Suppressor macrophage (primary cell): ENCODE measurements at places on chromosomes 3 and 15.

- DNase-seq: peak; percentile 54
Observed at GRCh38 chr15:84834969-84835368, 17.8 kb downstream of the ALPK3 start.

DNA sequence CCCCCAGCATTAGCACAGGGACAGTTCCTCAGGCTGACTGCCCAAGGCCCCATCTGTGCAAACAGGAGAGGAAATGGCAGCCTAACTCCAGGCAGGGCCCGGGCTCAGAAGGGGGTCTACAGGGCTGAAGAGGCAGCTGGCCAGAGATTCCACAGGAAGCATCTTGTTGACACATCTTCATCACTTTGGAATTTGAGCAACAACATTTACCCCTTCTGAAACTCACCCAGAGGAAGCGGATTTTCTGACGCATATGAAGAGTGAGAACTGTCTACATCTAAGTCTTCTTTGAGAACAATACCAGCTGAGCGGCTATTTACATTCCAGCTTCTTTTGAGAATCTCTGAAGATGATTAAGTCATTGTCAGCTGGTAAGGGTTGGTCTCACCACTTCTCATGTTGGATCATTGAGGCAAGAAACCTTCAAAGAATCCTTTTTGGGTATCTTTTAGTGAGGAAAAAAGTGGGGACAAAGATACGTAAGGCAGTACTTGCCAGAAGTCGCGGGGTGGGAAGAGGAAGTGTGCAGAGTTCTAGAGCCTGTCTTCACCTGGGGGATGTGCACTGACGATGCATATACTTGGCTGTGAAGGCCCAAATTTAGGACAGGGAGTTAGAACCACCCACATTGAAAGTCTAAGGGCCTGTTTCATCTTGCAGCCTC lies 25.4 kb upstream of the SRP14 start:
- peak; percentile 68 for DNase-seq

- no peak for DNase-seq
Observed at GRCh38 chr3:146249921-146250320, 984 bp downstream of the PLSCR4 start.

- DNase-seq: peak; percentile 74
Observed at GRCh38 chr15:31489801-31490646, 163.4 kb downstream of the KLF13 start.

DNA sequence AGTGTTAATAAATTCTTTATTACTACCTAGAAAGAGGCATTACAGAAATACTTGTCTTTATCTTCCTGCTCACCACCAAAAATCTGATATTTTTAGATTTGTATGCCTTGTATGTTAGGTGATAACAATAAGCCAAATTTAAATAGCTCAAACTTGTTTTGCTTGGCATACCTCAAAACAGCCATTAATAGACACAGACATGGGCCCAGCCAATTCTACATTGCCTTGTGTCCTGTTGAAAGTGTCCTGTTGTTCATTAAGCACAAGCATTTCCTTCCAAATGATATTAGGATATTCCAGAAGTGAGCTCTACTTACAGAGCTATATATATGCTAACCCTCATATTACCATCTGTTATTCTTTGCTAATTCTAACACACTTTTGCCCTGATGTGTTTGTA lies 438.6 kb upstream of the ZNF385D start:
- DNase-seq: no peak

DNA sequence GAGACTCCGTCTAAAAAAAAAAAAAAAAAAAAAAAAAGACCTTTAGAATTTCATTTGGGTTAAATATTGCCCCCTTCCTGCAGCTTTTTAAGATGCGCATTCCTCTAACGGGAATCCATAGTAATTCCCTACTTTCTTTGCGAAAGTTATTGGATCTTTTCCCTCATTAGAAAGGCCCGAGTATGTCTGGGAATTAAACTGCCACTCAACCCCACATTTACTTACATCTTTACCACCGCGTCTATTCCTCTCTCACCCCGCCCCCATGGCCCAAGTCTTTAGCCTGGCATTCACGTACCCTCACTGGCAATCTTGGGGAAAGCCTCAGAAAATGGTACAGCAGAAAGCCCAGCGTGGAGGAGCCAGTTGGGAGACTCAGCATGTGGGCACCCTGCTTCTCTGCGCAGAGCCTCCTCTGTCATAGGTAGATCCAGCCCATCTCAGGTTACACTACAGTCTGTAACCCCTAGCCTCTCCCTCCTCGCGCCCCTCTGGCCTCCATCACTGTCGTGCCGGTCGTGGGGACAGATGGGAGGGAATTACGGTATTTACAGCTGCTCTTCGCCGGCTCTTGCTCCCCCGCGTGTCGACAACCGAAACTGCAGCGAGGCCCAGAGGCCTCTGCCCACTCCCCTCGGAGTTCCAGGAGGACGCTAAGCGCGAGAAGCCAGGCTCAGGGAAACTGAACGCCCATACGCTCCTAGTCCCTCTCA lies 6.4 kb upstream of the ANKDD1A start:
- peak; percentile 92 for DNase-seq

DNA sequence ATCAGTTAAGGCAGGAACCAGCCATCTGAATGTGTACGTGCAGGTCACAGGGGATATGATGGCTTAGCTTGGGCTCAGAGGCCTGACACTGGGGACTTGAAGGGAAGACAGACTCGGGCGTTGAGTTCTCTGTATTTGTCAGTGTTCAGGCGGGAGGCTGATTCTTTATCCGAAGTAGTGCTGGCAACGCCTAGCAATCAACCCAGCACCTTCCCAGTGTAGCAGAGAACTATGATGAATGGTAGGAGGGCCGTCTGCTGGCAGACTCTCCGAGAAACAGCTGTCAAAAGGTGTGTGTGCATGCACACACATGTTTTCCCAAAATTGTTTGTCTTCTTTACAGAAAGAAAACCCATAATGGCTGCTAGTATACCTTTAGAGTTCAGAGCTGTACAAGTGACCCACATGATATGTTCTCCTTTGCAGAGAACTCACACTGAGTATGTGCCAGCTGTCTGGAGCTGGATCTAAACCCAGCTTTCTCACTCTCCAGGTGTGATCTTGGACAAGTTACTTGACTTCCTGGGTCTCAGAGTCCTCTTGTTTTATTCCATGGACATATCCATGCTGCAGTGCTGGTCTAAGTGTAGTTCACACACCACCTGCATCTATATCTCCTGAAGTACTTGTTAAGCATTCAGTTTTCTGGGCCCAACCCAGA lies 74.5 kb upstream of the LARS2 start:
- no peak for DNase-seq

- no peak for DNase-seq
Observed at GRCh38 chr15:83930392-83931212, 276.7 kb downstream of the ADAMTSL3 start.

DNA sequence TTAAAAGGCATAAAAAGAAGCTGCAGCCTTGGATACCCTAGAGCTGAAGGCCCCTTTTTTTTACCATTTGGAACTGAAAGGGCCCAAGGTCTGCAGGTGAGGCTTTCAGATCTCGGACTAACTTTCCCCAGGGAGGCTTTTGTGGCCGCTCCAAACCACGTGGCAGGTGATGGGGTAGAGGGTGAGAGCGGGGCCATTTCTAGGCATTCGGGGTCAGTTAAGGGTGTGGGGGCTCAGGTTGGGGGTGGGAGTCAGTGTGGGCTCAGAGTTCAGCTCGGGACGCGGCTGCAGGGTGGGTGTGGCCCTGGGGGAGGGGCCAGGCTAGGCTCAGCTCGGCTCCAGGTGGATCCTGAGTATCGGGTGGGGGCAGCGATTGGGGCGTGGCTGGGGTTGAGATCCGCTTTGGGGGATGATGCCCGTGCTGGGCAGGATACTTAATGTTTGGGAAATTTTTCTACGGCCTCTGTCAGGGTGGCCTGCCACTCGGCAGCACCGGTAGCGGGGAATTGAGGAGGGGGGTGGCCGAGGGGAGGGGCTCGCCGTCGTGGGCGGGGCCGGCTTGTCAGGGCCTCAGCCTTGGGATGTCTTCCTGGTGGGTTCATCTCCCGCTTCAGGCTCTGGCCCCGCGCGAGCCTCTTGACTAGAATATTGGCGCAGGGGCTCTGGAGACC lies 2.5 kb downstream of the KLF13 start:
- DNase-seq: no peak

GRCh38 chr3:47365213-47366153 lies 15.3 kb upstream of the PTPN23 start:
- peak; percentile 36 for DNase-seq

DNA sequence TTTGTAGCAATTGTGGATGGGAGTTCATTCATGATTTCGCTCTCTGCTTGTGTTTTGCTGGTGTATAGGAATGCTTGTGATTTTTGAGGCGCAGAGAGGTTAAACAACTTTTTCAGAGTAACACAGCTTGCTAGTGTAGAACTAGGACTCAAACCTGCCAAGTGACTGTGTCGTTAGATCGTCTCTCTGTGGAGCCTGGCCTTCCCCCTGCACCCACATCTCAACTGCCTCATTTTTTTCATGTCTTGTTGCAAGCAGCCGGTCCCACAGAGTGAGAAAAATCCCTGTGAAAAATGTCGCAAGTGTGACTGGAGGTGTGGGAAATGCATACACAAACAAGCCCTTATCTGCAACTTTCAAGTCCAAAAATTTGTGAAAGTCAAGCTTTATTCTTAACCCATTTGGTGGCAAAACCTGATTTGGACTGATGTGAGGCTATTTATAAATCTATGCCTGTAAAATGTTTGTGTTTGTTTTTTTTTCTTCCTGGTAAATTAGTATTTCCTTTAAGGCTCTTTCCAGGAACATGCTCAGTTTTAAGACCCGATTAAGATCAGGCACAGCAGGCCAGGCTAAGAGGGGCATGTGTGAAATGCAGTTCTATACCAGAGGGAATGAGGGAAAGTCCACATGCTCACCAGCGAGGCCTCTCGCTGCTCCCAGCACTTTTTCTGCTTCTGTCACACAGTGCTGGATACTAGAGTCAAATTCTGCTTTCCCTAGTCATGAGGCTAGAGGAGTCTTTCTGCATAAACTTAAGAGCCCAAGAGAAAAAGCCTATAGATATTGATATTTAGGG lies 25.8 kb downstream of the ST6GAL1 start:
- DNase-seq: peak; percentile 36

DNA sequence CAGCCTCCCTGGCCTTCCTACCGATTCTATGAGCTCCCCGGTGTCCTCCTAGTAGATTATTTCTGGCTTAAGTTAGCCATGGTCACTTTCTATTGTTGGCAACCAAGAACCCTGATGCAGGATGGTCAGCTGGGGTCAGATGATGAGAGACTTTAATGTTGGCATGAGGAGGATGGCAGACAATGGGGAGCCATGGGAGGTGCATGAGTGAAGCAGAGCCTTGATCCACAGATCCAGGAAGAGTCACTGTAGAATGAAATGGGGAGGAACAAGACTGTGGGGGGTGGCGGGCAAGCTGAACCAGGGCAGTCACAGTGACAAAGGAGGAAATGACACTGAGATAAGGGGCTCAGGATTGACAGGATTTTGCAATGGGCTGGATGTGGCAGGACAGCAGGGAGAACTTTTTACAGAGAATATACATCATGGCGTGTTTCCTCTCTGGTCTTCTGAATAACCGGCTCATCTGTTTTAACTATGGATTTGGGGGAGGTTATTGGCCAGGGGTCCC lies 60.9 kb downstream of the RPLP1 start:
- DNase-seq: peak; percentile 15

- DNase-seq: no peak
Observed at GRCh38 chr3:63405882-63406281, 127.8 kb downstream of the SYNPR start.

DNA sequence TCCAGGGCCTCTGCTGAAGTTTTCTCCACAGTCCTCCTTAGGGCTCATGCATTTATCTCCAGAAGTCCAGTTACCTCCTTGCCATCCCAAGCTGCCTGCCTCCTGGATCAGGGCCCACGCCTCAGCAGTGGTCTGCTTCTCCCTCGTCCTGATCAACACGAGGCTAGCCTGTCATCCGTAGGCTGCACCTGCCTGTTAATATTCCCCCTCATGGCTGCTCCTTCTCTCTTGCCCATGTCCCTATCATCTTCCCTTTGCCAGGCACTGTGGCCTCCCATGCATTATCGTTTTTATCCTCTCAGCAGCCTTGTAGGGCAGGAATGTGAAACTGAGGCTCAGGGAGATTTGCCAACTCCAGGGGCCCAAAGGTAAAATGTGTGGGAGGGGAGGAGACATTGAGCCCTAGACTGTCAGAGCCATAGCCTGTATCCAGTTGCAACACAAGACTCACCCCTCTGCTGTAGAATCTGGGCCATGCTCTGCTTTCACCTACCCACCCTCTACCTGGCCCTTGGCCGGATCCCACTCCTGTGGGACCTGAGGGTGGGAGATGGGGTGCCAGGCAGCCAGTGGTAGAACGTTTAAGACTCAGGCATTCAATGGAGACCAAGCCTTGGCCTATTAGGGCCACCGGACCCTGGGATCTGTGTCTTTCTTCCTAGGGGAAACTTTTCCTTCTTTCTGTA lies 4.6 kb downstream of the GRM2 start:
- no peak for DNase-seq

DNA sequence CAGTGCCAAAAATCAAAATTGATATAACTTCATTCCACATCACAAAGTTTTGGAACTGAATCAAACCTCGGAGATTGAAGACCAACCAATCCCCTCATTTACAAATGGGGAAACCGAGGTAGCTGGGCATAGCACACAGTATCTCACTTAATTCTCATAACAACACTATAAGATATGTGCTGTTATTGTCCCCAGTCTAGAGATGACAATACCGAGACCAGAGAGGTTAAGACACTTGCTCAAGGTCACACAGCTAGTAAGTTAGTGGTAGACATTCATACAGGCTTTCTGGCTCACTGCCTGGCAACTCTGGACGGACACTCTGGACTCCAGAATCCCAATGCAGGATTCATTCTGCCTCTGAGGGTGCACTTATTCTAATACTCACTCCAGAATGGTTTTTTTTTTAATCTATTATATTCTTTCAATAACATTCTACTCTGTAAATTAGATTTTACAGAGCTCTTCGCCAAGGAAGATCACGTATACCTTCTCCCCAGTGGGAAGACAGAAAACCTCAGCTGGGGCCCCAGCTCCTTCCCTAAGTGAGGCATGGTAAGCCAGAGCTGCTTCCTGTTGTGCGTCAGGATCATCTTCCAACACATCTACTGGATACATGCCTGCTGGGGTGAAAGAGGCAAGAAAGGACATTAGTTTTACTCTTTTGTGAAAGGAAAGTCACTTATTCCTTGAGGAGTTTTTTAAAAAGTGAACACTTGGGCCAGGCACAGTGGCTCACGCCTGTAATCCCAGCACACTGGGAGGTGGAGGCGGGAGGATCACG lies 128.4 kb upstream of the IGF1R start:
- no peak for DNase-seq

- no peak for DNase-seq
Observed at GRCh38 chr3:176174060-176174459, 1023.2 kb downstream of the TBL1XR1 start.

GRCh38 chr15:41853831-41854230 lies 15.2 kb downstream of the PLA2G4B start:
- no peak for DNase-seq

- no peak for DNase-seq
Observed at GRCh38 chr3:13509059-13509815, 29.1 kb downstream of the HDAC11 start.
